ENCODE measurements at places on chromosomes 3 and 15.

- no peak for DNase-seq
Measured at GRCh38 chr15:87368511-87368910, 888.0 kb downstream of the NTRK3 start.

DNA sequence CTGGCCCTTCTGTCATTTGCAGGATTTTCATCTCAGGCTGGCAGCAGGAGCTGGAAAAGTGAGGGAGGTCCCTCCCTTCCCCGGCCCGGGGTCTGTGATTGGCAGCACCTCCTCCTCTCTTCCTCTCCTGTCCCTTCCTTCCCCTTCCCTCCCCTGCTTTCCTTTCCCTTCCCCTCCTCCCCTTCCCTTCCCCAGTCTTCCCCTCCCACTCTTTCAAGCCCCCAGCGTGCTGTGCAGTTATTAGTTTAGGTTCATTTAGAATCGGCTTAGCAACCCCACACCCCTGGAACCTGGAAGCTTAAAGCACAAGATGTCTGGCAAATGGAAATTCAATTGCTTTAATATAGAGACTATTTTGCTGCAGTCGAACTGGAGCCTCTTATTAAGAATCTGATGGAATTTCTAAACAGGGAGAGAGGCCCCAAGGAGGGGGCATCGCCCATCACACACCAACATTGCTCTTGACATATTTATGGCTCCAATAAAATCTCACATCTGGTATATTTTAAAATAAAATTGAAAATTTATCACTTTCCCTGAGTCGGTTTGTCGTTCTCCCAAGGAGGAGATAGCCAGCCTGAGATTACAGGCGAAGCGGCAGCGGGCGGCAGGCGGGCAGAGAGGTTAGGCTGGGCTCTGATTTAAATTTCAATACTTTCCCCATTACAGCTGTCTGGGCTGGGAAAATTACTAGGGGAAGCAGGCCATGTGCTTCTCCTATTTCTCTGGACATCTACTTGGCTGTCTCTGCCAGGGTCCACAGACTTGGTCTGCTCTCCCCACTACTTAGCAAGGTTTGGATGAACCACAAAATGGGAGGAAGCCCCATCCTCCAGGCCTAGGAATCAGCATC lies 98.9 kb downstream of the LINGO1 start:
- no peak for DNase-seq

GRCh38 chr15:56428821-56429458 lies 36.0 kb downstream of the MNS1 start:
- DNase-seq: no peak

- no peak for DNase-seq
Measured at GRCh38 chr15:63945007-63945788, 101.1 kb downstream of the DAPK2 start.

- no peak for DNase-seq
Measured at GRCh38 chr15:70761046-70761445, 2.3 kb downstream of the UACA start.

GRCh38 chr3:158863247-158863646 lies 61.4 kb downstream of the MFSD1 start:
- no peak for DNase-seq

- DNase-seq: no peak
Measured at GRCh38 chr3:46930166-46930944, 46.2 kb downstream of the CCDC12 start.

DNA sequence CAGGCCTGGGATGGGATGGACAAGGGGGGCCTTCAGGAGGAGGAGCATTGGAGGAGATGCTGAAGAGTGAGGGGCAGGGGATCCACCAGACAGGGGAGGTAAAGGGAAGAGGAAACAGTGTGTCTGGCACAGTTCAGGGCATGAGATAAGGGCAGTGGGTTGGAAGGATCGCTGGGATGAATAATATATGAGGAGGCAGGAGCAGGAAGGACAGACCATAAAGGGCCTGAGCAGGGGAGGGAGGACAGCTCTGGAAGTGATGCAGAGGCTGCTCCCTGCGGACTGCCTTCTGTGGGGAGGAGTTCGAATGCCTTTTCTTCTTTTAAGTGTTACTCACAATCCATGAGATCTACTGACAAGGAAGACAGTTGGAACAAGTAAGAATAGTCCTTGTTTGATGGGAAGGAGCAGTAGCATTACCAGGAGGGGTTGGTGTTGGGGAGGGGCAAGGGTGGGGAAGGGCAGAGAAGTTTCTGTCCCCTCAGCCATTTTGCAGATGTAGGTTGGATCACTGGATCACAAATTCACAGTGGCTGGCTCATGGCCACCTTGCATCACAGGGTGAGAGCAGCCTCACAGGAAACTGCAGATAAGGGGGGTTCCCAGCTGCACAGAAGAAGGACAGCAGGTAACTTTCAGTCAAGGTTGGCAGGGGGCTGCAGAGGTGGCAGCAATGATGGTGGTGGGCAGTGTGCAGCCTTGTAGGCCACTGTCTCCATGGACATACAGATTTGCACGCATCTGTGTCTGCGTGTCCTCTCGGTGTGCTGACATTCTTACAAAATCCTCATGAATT lies 91.9 kb upstream of the SNRPN start:
- DNase-seq: no peak

- no peak for DNase-seq
Measured at GRCh38 chr3:13463618-13464400, 16.3 kb upstream of the HDAC11 start.

DNA sequence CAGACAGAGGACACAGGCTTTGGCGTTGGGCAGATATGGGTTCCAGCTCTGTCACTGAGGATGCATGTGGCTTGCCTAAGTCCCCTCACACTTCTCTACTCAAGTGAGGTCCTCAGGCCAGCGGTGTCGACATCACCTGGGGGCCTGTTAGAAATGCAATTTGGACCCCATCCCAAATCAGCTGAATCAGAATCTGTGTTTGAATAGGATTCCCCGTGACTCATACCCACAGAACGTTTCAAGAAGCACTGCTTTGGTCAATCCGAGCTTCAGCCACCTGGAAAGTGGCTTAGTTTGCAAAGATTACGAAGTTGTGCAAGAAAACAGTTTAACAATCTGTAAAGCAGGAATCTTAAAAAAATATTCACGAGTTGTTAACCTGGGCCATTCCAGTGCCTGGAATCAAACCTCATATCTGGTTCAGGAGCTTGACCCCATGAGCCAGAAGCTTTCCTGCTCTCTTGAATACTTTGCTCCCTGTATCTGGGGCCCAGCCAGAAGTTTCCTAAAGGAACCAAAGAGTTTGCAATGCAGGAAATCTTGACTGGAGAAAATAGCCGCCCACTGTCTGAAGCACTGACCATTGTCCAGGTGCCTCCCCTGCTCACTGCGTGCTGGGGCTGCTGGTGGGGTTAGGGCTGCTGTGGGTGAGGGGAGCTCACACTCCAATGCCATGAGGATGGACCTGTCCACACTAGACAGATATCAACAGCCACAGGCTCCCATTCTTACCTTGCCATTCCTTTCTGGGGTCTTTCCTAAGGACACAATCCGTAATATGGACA lies 208.5 kb upstream of the LINGO1 start:
- no peak for DNase-seq

Data from renal cortex interstitium (tissue), 15 donors.